ENCODE measurements at places on chromosomes 1 and 21. TPM values are rescaled to one million over a fixed set of nuclear protein-coding genes. Genes with fewer than 3 reads are reported as not detected.

The SPRR2G gene
- total RNA-seq: not detected

The BARHL2 gene
- total RNA-seq: not detected

The MFAP2 gene
- total RNA-seq: 123 TPM

The PALMD gene
- total RNA-seq: 2.5 TPM

The GREM2 gene
- total RNA-seq: 1.5 TPM

The NECTIN4 gene
- total RNA-seq: not detected
